ENCODE measurements at places on chromosomes 2 and 18. TPM values are rescaled to one million over a fixed set of nuclear protein-coding genes. Genes with fewer than 3 reads are reported as not detected.

DNA sequence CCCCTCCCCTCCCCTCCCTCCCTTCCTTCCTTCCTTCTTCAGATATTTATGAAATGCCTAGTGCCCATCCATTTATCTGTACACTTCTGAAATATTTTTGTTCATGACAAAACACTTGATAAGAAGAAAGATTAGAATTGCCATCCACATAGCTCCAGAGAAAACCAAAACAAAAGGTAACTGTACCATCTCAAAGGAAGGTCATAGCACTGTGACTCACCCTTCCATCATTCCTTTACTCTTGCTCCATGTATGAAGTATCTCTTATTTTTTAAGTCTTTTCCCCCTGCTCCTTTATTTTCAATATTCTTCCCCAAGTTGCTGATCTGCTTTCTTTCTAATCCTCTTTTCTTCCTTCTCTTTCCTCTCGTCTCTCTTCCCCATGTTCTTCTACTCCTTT, 9.9 kb downstream of the CNTNAP5 start:
- DNase-seq: no peak

GRCh38 chr2:100978582-100979191, 23.4 kb upstream of the RPL31 start:
- peak; percentile 93 for DNase-seq

DNA sequence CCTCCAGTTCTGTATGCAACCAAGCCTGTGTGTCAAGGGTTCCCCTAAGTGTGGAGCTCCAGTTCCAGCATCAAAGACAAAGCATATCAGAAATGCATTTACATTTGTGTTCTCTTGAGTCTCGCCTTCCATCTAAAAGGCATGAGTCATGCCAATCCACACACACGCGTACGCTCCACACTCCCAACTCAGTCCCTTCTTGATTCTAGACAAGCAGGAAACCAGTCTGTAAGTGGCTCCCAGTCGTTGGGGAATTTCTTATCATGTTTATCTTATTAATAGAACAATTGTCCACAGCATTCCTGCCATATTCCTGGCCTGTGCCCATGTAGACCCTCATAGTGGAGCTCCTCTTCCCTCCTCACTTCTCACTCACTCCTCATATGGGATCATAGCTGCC, 86.4 kb upstream of the SLC35G4 start:
- DNase-seq: no peak

DNA sequence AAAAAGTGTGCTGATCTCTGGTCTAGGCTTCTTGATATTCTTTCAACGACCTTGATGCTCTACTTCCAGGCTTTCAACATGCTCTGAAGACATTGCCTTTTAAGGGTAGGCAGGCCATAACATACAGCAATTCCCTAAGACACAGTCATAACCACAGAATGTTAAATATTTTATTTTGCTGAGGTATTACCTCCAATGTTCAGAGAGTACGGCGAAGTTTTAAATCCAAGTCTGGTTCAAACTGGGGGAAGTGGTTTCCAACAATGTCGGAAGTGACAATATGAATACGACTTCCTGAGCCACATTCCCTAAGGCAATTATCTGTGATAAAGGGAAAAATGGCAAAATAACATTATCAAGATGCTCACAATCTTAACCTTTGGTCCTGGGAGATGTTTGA, 1077.9 kb upstream of the PIK3C3 start:
- no peak for DNase-seq

- no peak for DNase-seq
Observed at GRCh38 chr2:205646680-205647079, 35.6 kb upstream of the NRP2 start.

- no peak for DNase-seq
Observed at GRCh38 chr2:12806549-12807242, 90.0 kb downstream of the TRIB2 start.

- no peak for DNase-seq
Observed at GRCh38 chr2:223943561-223944008, 1.6 kb downstream of the WDFY1 start.

GRCh38 chr18:33467531-33467930, 27.0 kb upstream of the CCDC178 start:
- DNase-seq: no peak

The HOXD8 gene
- 3.7 TPM for total RNA-seq

The PROKR1 gene
- total RNA-seq: not detected

The MYCN gene
- total RNA-seq: 0.83 TPM

The PCARE gene
- not detected for total RNA-seq

The APCDD1 gene
- 39.6 TPM for total RNA-seq

The VIL1 gene
- not detected for total RNA-seq

The FAM228A gene
- 2.5 TPM for total RNA-seq

Data from esophagus muscularis mucosa (tissue), 4 donors.